ENCODE measurements at places on chromosomes 7 and 10.

DNA sequence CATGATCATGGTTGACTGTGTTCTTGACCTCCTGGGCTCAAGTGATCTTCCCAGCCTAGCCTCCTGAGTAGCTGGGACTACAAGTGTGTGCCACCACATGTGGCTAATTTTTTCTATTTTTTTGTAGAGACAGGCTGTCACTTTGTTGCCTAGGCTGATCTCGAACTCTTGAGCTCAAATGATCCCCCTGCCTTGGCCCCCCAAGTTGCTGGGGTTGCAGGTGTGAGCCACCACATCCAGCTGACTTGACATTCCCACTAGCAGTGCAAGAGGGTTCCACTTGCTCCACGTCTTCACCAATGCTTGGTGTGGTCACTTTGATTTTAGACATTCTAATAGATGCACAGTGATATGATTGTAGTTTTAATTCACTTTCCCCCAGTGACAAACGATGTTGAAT is 25.1 kb downstream of the CYP26A1 start:
- no peak for DNase-seq

GRCh38 chr7:105337529-105337928 is 51.2 kb downstream of the SRPK2 start:
- no peak for DNase-seq

GRCh38 chr10:103265717-103266329 is 11.1 kb upstream of the INA start:
- DNase-seq, result no peak

- DNase-seq, result no peak
These were observed 665.0 kb upstream of the MGMT start for GRCh38 chr10:128802062-128802461.

DNA sequence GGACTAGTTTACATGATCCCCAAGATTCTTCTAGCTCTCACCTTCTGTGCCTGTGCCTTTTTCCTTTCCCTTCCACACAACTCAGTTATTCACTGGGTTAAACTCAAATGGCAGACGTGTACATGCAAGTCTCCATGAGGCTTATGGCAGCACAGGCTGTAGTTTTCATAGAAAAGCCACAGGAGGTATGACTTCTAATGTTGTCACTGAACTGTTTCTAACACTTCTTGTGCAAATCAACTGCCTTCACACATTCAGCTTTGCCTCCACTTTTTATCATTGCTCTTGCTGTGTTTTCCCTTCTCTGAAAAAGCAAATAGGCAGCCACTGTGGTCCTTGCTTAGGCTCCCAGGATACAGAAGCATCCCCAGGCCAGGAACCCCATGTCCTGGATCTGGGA is 5.3 kb upstream of the GIMAP5 start:
- no peak for DNase-seq
